Activated naive CD4-positive, alpha-beta T cell treated with anti-CD3 and anti-CD28 coated beads, Interleukin-2, amount 10 ng/mL, durations not matched to agents 5 hours and 36 hours (primary cell): ENCODE measurements at places on chromosomes 7 and 10. TPM values are rescaled to one million over a fixed set of nuclear protein-coding genes. Genes with fewer than 3 reads are reported as not detected.

Gene CRYGN
- not detected for total RNA-seq

Gene HOXA1
- 0.46 TPM for total RNA-seq

Gene NEUROG3
- not detected for total RNA-seq

Gene DKK1
- total RNA-seq = not detected

Gene ZNF467
- total RNA-seq = 1.2 TPM

Gene SFTPA2
- not detected for total RNA-seq

Gene HMX3
- total RNA-seq = not detected

Gene PKD1L1
- 0.10 TPM for total RNA-seq

Gene PDE6C
- not detected for total RNA-seq

Gene PRKRIP1
- total RNA-seq = 28.5 TPM

Gene ITIH5
- not detected for total RNA-seq

Gene MRLN
- total RNA-seq = not detected

Gene DRGX
- total RNA-seq = not detected

Gene MSMB
- not detected for total RNA-seq

Gene PLAU
- total RNA-seq = 0.48 TPM

Gene PAX4
- not detected for total RNA-seq

Gene BICC1
- not detected for total RNA-seq

Gene HTR5A
- total RNA-seq = not detected

Gene C10orf105
- 0.50 TPM for total RNA-seq

Gene FGFR2
- total RNA-seq = not detected

Gene OR6B1
- total RNA-seq = not detected

Gene CYP2C19
- total RNA-seq = 0.07 TPM

Gene ZDHHC6
- 41.2 TPM for total RNA-seq

Gene TUBB8
- total RNA-seq = not detected

Gene SLC18A3
- not detected for total RNA-seq

Gene NRP1
- 0.60 TPM for total RNA-seq

Gene SCIN
- total RNA-seq = not detected

Gene SKAP2
- total RNA-seq = 2.8 TPM

Gene OR2A5
- total RNA-seq = not detected

Gene ZNF722
- total RNA-seq = not detected

Gene FAM25C
- total RNA-seq = not detected

Gene OTUD1
- total RNA-seq = 25.9 TPM

Gene GBX1
- not detected for total RNA-seq

Gene NSUN5
- 41.1 TPM for total RNA-seq

Gene SUN3
- 0.98 TPM for total RNA-seq

Gene LRRC18
- not detected for total RNA-seq

Gene CROT
- total RNA-seq = 9.1 TPM

Gene ARMC3
- total RNA-seq = not detected

Gene SLC39A12
- not detected for total RNA-seq

Gene CALML3
- not detected for total RNA-seq

Gene MYPN
- total RNA-seq = not detected

Gene SH2D4B
- 0.10 TPM for total RNA-seq

Gene HIPK2
- total RNA-seq = 18.3 TPM

Gene DCLRE1C
- 40.3 TPM for total RNA-seq

Gene GPR15LG
- total RNA-seq = not detected

Gene PON1
- not detected for total RNA-seq

Gene UPK3B
- 1.2 TPM for total RNA-seq

Gene CLRN3
- not detected for total RNA-seq

Gene CD36
- total RNA-seq = not detected
